Astrocyte (in vitro differentiated cells and primary cell): ENCODE measurements at places on chromosomes 7 and 10. TPM values are rescaled to one million over a fixed set of nuclear protein-coding genes. Genes with fewer than 3 reads are reported as not detected.

The PGAM2 gene
- 0.70 and 0.79 TPM in 2 replicates for total RNA-seq

DNA sequence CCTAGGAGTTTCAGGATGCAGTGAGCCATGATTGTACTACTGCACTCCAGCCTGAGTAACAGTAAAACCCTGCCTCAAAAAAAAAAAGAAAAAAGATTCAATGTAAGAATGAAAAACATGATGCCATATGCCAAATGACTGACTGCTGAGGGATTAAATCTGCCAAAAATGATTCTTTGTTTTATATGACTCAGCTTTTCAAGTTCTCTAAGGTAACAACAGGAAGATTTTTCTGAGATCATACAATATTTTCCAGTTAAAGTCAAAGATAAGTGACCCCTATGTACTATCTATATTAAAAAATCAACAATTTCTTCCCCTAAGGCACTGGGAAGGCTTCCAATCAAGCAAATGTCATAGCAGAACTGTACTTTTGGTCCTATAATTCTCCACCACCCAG, 271.2 kb upstream of the IMMP2L start:
- H3K27me3 ChIP-seq = no peaks in the 10 kb centered on the region
- H3K4me3 ChIP-seq = no peak overlapping the region
- no peak overlapping the region for H3K27ac ChIP-seq
- H3K4me1 ChIP-seq = no peaks in the 10 kb centered on the region

The PRKCQ gene
- 1.9 and 2.1 TPM in 2 replicates for total RNA-seq

DNA sequence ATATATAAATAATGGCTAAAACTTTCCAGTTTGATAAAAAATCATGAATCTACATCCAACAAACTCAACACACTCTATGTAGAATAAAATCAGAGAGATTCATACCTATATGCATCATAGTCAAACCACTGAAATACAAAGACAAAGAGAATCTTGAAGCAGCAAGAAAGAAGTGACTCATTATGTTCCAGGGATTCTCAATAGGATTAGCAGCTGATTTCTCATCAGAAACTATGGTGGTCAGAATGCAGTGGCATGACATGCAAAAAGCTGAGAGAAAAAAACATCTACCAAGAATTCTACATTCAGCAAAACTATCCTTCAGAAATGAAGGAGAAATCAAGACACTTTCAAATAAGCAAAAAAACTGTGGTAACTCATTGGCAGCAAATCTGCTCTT, 187.4 kb downstream of the RNLS start:
- no peak for DNase-seq
- no peaks in the 10 kb centered on the region for H3K36me3 ChIP-seq
- H3K27me3 ChIP-seq = no peaks in the 10 kb centered on the region
- no peak overlapping the region for H3K27ac ChIP-seq

The PPP1R3A gene
- total RNA-seq = not detected in 2 replicates

DNA sequence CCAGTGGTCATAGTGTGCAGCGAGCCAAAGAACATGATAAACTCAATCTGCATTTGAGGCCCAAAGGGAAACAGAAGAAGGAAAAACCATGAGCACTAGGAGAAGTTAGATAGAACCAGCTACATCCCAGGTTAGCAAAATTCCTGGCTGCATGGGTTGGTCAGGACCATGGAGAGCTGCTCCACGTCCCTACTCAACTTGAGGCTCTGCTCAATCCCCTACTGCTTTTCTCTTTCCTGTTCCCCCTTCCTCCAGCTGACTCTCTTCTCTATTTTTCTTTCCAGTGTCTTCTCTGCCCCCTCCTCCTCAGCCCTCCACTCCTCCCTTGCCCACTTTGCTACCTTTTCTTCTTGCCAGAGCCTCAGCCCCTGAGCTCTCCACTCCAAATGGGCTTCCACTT, 21.9 kb upstream of the VSIR start:
- no peak overlapping the region for H3K4me3 ChIP-seq
- H3K36me3 ChIP-seq = no peaks in the 10 kb centered on the region
- H3K27me3 ChIP-seq = peaks cover 2% of the 10 kb centered on the region
- DNase-seq = peak; percentile 12
- H3K27ac ChIP-seq = no peak overlapping the region
- no peaks in the 10 kb centered on the region for H3K4me1 ChIP-seq

The CFAP46 gene
- total RNA-seq = 1.3 and 1.5 TPM in 2 replicates

The PON3 gene
- total RNA-seq = not detected in 2 replicates
